Activated T-cell treated with anti-CD3 and anti-CD28 coated beads, Interleukin-2, amount 50 U/mL, for 24 hours (primary cell): ENCODE measurements at places on chromosomes 4 and X.

DNA sequence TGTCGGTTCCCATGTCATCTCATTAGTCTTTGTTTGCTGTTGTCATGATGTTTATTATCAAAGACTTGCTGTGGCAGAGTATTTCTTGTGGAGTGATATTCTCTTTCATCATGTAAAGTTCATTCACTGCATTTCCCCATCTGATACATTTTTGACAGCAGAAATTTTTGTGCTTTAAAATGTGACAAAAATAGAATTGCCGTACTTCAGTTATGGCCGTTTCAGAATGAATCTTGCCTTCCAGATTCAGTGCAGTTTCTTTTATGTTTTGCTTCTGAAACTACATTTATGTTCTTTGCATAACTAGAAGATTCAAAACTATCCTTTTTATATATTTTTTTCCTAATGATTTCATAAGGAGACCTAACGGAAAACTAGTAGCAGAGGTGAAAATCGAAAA lies 10.0 kb downstream of the CSTF2 start:
- no peak for DNase-seq

- no peak for DNase-seq
Observed at GRCh38 chr4:139619644-139620043, 46.0 kb upstream of the MGST2 start.

DNA sequence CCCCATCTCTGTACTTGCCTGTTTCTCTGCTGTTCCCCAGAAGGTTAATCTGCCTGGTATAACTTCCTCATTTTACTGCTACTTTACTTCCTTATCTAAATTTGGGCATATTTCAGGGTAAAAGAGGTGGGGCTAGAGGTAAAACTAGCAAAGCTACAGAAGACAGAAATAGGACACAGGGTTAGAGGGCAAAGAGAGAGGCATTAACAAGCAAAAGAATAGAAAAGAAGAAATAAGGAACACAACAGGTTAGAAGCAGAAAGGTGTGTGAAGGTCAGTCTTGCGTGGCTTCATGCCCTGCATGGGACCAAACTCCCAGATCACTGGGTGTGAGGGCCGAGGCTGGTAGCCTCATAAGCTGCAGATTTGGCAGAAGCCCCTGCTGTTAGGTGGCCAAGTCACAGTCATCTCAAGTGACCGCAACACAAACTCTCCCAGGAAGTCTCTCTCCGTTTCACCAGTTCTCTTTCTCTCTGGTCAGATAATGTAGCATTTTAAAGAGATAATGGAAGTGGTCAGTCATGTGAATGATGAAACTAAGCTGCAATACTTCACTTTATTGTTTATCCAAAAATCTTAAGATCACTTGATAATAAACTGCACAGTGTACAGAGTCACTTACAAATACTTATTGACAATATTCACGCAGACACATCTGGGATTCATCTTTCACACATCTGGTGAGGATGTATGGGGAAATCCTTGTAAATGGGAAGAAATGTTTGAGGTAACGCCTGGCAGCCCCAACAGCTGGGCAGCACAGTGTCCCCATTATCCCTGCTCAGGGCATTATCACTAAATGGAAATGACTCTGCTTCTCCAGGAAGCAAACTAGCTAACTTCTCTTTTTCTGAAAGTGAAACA lies 16.4 kb downstream of the TMEM154 start:
- no peak for DNase-seq

GRCh38 chrX:40168480-40169011 lies 70.8 kb upstream of the BCOR start:
- DNase-seq: no peak

- DNase-seq: no peak
Observed at GRCh38 chrX:46571423-46572339, 1.9 kb upstream of the CHST7 start.

DNA sequence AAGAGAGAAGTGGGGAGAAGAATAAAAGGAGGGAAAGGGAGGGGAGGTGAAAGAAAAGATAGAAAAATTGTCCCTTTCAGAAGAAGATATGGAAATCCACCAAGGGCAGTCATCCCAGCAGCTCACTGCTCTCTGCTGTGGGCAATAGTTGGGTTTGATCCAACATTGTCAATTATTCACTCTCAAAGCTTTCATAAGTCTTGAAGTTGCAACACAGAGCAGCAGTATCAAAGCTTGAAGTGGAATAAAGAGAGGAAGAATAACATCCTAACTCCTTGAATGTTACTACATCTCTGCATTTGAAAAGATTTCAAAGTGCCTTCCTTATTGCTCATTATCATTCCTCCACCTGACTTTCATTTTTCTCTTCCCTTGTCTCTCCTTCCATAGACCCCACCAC lies 62.3 kb upstream of the HHIP start:
- no peak for DNase-seq

DNA sequence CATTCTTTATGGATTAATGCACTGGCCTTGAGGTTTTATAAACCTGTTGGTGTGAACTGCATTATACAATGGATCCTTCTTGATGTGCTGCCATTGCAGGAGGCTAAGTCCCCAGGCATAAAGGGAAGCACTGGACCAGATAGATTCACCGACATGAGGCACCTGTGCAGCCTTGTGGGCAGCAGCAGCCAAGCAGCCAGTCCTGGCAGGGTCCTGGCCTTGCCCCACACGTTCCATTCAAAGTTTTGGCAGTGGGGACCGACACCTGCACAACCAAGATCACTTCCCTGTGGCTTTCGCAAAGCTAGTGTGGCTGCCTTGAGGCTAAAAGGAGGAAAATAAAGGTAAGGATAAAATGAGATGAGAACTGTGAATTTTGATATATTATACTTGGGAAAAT lies 53.1 kb downstream of the TMEM156 start:
- DNase-seq: no peak

DNA sequence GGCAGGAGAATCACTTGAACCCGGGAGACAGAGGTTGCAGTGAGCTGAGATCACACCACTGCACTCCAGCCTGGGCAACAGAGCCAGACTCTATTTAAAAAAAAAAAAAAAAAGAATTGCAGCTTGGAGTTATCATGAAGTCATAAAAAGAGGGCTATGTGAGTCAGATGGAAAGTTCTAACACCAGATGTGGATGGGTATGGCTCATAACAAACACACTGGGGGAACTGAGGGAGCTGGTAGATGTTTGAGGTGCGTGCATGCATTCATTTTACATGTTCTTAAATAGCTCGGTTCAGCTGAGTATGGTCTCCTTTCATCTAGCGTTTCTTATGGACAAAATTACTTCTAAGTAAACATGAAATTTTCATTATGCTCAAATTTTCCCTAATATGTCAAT lies 11.7 kb downstream of the TRMT2B start:
- no peak for DNase-seq

DNA sequence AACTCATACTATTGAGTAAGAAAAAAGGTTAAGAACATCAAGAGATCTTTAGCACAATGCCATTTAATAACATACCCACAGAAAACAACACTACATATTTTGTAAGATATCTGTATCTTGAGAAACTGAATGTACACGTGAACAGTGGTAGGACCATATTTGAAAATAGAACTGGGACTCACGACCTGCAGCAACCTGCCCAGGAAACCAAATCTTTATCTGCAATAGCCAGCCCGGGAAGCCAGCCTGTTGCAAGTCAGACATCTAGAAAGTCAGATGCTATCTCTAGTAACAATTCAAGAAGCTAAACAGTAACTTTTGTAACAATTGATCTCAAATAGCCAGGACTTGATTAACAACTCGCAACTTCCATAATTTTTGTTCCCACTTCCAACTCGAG lies 52.6 kb upstream of the SOD3 start:
- no peak for DNase-seq

DNA sequence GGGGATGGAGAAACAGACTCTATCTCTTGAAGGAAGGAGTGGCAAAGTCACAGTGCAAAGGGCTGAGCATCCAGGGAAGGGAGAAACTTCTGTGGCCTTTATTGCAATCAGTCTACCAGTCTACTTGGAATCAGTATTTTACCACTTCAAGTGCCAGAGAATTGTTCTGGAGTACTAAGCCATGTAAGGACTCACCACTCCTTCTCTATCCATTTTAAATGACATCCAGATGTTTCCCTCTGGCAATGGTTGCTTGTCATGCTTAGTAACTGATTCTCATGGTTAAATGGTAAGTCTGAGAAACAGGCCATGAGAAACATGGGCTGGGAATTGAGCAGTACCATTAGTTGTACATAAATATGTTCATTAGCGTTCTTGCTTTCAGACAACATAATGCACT lies 21.1 kb upstream of the SMIM10 start:
- no peak for DNase-seq

DNA sequence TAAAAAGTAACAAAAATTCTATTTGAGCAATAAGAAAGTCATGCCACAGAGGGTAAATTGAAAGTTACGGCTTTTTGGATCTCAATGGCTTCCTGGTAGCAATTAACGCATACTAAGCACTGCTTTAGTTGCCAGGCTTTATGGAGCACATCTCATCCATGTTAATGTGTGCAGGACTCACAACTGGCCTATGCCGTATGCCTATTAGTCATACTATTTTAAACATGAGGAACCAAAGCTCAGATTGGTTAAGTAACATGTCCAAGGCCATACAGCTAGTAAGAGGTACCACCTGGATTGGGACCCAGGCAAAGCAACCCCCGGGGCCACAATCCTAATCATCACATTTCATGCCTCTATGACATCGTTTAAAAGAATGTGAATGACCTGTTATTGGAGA lies 17.1 kb downstream of the DAPP1 start:
- no peak for DNase-seq

DNA sequence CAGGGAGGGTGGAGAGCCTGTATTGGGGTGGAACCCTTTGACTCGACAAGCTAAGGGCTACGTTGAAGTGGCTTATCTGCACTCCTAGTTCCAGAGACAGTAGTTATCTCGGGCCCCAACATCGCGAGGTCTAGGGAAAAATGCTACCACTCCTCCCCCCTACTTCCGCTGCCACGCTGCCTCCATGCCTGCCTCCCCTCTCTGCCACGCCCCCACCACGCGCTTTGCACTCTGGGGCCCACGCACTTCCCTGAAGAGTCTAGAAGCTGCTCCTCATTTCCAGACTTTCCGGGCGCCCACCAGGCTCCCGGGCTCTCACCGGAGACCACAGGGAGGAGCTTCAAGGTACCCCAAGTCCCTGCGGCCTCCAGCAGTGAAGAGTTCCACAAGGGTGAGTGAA lies at the start of gene PASD1:
Gene PASD1, plus strand, starts transcription at position 227 of the 400 bp plus-strand sequence. CDS start 37,879 bp downstream, outside the sequence.
- DNase-seq: no peak

DNA sequence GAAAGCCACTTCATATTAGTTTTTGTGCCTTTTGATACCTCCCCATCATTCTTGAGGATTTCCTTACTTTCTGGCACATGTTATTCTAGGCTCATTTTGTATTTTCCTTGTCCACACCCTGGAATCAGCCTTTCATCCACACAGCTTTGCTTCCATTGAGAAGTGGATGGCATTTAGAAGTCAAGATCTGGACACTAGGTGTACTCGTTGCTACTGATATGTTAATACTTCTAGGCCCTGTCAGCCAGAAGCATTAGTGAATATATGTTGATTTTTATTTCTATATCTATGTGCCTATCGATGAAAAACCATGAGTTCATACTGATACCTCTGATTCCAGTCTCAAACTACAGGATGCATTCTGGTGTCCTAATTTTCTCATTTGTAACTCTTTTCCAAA lies 73.2 kb downstream of the ARHGAP24 start:
- no peak for DNase-seq

DNA sequence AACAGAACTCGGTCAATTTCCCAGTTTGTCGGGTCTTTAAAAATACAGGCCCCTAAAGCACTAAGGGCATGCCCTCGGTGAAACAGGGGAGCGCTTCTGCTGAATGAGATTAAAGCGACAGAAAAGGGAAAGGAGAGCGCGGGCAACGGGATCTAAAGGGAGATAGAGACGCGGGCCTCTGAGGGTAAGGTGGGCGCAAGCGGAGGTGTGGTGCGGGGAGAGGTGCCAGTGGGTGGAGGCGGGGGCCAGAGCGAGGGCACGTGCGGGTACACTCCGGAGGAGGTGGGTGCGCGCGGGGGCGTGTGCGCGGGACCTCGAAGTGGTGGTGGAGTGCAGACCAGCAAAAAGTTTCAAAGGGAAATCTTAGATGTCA lies 787 bp upstream of the TET2 start:
- DNase-seq: no peak

DNA sequence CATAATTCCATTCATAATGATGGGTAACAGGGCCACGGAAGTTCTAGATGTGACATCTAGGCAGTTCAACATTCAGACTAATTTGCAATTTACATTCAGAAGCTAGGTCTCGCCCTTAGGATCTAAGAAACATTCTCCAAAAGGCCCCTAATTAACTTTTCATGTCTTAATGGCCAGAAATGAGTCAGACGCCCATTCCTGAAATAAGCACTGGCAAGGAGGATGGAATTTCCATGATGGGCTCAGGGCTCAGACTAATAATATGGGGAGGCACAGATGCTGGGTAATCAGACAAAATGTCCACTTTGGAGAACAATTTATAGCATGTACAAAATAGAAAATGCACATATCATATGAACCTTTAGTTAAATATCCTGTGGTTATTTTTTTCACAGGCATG lies 102.8 kb upstream of the RPS6KA3 start:
- no peak for DNase-seq

GRCh38 chrX:51824061-51824460 lies 69.4 kb upstream of the MAGED1 start:
- no peak for DNase-seq

GRCh38 chr4:38785901-38786402 lies 3.2 kb upstream of the TLR10 start:
- DNase-seq: no peak

- DNase-seq: no peak
Observed at GRCh38 chr4:26083987-26084386, 170.0 kb downstream of the SMIM20 start.

DNA sequence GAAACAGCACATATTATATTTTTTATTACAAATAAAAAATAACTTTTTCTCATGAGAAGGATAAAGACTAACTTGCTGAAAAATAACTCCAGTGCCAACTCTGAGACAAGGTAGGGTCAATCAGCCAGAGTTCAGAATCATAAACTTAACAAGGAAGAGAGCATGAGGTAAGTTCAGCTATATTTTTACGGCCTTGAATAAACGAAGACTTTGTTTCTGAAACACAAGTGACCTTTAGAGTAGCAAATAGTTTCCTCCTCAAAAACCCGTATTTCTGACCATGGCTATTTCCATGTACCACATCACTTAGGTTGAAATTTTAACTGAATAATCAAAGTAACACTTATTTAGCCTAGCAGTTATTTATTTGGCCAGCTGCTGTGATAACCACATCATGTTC lies 45.5 kb downstream of the PRDM5 start:
- no peak for DNase-seq

DNA sequence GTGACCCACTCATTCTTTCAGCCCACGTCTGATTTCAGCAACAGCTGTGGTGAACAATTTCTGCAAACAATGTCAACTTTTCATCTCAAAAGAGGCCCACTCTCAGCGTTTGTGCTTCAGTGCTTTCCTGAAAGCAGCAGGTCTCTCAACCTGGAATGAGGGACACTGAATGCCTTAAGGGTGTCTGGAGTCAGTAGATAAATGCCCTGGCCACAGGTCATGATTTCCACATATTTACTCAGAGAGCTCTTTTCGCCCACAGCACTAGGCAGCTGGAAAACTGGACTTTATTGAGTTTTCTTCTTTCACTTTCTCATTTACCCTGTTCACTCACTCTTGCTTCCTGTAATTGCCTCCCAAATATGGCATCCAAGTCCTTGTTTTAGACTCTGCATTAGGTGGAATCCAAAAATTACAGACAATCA lies 52.8 kb downstream of the NPFFR2 start:
- DNase-seq: no peak
